ENCODE measurements at places on chromosomes 5 and 9. TPM values are rescaled to one million over a fixed set of nuclear protein-coding genes. Genes with fewer than 3 reads are reported as not detected.

DNA sequence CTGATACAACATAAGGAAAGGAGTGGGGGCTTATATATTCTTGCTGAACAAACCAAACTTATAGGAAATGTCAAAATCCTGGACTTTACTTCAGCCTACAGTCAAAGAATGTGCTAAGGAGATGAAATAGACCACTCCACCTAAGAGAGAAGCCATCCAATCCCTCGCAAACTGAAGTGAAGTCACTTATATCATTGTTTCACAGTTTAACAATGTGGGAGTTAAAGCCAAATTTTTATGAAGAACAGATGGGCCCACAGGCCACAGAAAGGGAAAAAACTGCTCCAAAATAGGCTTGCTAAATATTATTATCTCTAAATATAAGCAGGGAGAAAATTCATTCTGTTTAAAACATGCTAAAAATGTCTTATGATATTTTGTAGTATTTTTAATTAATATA lies 233.3 kb downstream of the GAS1 start:
- no peak overlapping the region for H3K27ac ChIP-seq
- no peaks in the 10 kb centered on the region for H3K4me1 ChIP-seq
- peaks cover 3% of the 10 kb centered on the region for H3K27me3 ChIP-seq
- H3K36me3 ChIP-seq = no peaks in the 10 kb centered on the region
- DNase-seq = no peak
- no peak overlapping the region for H3K4me3 ChIP-seq

GRCh38 chr5:68253624-68254585 lies 38.3 kb downstream of the PIK3R1 start:
- DNase-seq = no peak
- no peak overlapping the region for H3K4me3 ChIP-seq
- H3K27ac ChIP-seq = no peak overlapping the region
- peaks cover 94% of the 10 kb centered on the region for H3K4me1 ChIP-seq
- no peaks in the 10 kb centered on the region for H3K36me3 ChIP-seq

GRCh38 chr5:124841829-124842712 lies 95.6 kb upstream of the ZNF608 start:
- no peaks in the 10 kb centered on the region for H3K36me3 ChIP-seq
- H3K27ac ChIP-seq = no peak overlapping the region

The GBGT1 gene
- total RNA-seq = 3.9 TPM

The WWC1 gene
- total RNA-seq = 1.7 TPM

All from activated naive CD4-positive, alpha-beta T cell treated with anti-CD3 and anti-CD28 coated beads for 36 hours (primary cell).